T47D (cell line): ENCODE measurements at places on chromosomes 1 and 21.

DNA sequence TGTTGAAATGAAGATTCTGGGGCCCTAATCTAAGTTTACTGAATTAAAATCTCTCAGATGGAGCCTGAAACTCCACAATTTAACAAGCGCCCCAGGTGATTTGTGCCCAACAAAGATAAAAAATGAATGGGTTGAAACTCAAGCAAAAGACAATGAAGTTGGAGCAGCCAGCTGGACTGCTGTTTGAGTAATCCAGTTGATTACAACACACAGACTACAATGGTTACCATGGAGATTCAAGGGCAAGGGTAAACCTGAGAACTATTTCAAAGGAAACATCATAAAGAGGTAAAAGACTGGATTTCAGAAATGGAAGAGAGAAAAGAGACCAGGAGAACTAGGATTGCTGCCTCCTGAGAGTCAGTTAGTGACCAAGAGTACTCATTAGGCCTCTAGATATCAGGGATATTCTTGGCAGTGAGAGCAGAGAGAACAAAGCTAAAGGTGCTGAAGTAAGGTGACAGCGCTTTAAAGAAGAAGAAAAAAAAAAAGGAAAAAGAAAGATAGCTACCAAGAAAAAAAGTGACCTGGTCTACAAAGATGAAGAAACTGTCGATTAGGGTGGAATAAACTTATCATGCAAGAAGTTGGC lies 44.5 kb downstream of the LRRC53 start:
- DNase-seq: no peak

GRCh38 chr1:116945996-116946395 lies 36.3 kb downstream of the PTGFRN start:
- DNase-seq: no peak

DNA sequence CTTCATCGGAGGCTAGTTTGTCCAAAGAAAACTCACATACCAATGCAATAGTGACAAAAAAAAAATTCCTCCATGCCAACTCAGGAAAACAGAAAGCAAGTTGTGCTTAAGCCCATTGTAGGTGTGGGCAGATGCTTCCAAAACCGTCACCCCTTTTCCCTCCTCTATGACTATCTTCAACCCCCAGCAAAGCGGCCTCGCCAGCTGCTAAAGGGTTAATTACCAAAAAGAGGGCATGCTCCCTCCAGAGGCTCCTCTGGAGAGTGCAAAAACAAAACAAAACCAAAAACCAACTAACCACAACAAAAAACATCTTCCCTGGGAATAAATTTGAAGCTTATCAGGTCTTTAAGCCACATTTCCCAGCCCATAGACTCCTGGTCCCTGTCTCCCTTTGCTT lies 1.2 kb downstream of the LMOD1 start:
- DNase-seq: peak; percentile 20

GRCh38 chr1:201422436-201423030 lies 1.0 kb upstream of the TNNI1 start:
- DNase-seq: no peak

DNA sequence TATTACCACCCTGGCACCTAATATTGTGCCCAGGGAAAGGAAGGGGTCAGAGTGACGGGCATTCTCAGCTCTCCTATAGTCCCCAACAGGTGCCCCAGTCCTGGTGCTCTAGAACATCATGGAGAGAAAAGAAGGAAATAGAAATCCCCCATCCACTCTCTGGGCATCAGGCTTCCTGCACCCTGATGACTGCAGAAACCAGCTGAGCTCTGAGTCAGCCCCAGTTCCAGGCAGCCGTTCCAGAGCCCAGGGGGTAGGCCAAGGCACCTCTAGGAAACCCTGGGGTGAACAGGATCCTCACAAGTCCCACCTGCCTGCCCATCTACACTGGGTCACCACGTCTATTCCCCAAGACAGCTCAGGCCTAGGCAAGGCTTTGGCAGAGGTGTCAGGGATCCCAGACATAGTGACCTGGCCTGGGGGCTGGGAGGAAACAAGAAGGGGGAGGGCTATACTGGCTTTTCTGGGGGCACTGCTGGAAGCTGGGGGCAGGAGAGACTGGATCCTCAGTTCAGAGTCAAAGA lies 709 bp downstream of the NECTIN4 start:
- DNase-seq: no peak

- no peak for DNase-seq
Observed at GRCh38 chr1:68121536-68121935, 71.1 kb upstream of the DIRAS3 start.
